Activated T-cell treated with anti-CD3 and anti-CD28 coated beads for 1 hour (primary cell): ENCODE measurements at places on chromosomes 3 and 15.

GRCh38 chr3:194142156-194142910, 6.4 kb downstream of the HES1 start:
- no peak for DNase-seq

GRCh38 chr15:52808441-52808840, 18.3 kb upstream of the ONECUT1 start:
- no peak for DNase-seq

DNA sequence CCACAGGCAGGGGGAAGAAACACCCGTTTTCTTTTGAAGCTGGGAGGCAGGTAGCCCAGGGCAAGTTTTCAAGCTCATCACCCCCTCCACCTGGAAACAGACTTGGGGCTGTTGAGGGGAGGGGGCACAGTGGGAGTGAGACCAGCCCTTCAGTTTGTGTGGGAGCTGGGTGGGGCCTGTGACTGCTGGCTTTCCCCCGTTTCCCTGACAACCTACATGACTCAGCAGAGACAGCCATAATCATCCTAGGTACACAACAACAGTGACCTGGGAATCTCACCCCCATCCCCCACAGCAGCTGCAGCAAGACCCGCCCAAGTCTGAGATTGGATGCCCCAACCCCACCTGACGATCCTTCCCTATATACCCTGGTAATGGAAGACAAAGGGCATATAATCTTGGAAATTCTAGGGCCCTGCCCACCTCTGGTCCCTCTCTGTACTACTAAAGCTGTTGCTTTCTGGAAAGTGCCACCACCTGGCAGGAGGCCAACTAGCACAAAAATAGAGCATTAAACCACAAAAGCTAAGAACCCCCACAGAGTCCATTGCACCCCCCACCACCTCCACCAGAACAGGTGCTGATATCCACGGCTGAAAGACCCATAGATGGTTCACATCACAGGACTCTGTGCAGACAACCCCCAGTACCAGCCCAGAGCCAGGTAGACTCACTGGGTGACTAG, 422.2 kb upstream of the SGO1 start:
- DNase-seq, result no peak

DNA sequence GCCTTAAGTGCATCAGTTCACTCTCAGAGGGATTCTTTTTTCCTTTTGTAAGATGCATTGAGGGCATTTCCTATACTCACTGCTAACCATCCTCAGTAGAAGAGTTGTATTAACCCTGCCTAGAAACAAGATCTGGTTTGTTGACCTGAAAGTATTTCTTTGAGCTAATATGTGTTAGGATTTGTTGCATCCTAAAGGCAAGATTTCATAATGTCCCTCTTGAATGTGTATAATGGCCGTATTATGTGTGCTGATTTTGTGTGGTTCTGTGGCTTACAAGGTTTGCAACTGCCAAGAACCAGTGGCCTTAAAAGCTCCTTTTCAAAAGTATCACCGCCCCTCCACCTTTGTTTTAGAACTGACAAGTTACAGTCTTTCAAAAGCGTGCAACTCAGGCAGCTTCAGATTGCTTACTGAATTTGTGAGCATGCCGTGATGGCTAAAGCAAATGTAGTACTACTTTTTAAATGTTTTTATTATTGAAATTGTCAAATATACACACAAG, 182.0 kb upstream of the BHLHE40 start:
- no peak for DNase-seq

DNA sequence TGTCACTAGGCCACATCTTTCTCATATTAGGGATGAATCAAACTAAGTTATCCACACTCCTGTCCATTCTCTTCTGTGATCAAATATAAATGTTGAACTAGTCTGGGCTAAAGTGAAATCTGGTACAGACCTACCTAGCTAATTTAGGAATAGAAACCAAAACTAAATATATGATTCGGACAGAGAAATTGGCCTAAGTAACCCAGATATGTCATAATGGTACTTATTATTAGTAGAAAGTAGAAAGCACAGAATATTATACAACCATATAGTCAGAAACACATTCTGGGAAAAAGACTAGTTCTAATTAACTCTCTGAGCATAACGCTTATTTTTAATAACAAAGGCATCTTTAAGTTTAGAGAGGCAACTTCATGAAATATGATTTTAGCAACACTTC, 389.0 kb downstream of the LSAMP start:
- DNase-seq, result no peak

GRCh38 chr3:120410541-120410940, 40.3 kb downstream of the FSTL1 start:
- no peak for DNase-seq

- DNase-seq, result no peak
Measured at GRCh38 chr3:69568951-69569350, 170.3 kb upstream of the MITF start.

DNA sequence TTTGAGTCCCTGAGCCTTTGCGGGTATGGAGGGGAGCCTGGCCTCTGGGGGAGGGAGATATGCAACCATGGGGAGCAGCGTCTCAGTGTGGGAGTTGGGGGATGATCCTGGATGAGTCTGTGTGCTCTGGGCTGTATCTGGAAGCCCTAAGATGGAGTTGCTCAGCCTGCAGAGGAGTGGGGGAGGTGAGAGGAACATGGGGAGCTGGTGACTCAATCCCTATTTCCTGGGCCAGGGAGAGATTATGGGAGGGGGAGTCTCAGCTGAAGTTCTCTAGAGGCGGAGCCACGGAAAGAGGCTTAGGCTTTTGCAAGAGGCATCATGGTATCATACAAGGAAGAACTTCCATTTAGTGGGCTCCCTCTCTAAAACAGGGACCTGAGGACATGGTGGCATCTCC, 59.5 kb upstream of the TMEM115 start:
- DNase-seq, result no peak

DNA sequence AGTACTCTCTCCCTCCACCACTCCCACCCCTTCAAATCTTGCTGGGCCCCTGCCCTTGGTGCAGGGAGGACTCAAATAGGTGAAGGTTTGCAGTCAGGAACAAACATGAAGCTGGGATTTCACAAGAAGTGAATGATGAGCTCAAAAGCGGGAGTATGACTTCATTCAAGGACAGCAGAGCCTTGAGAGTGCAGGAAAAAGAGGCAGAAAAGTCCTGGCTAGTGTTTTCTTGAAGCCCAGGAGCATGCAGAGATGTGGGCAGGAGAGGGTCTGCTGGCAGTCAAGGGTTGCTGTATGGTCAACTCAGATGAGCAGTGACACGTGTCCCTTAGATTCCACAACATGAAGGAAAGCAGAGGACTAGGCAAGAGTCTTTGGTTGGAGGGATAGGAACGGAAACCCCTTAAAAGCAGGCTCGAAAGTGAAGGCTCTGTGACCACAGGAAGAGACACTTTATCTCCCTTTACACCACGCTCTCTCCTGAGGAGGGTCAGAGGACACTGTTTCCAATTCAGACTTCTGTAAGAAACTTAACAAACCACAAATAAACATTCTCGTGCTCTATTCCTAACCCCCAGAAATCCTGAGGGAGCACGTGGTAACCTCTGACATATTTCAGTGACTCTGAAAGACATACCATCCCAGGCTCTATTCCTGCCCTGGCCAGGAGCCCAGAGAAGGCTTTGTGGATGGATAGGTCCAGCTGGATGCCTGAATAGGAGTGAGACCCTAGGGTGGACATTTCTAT, 168.0 kb upstream of the NDN start:
- DNase-seq, result no peak

DNA sequence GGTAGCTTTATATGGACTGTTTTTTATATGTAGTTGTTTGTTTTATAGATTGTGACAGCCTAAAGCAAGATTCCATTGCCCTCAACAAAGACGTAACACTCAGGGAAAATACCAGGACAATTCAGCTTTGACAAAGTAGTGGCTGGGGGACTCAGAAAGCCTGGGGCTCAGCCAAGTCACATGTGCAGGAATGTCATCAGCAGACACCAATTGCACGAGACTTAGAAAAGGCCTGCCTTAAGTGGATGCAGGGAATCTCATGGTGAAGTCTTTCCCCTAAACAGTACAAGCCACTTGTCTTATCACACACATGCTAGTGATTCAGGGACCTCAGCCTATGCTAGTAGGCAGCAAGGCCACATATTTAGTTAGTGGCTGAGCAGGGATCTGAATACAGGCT, 381.8 kb upstream of the THBS1 start:
- no peak for DNase-seq

DNA sequence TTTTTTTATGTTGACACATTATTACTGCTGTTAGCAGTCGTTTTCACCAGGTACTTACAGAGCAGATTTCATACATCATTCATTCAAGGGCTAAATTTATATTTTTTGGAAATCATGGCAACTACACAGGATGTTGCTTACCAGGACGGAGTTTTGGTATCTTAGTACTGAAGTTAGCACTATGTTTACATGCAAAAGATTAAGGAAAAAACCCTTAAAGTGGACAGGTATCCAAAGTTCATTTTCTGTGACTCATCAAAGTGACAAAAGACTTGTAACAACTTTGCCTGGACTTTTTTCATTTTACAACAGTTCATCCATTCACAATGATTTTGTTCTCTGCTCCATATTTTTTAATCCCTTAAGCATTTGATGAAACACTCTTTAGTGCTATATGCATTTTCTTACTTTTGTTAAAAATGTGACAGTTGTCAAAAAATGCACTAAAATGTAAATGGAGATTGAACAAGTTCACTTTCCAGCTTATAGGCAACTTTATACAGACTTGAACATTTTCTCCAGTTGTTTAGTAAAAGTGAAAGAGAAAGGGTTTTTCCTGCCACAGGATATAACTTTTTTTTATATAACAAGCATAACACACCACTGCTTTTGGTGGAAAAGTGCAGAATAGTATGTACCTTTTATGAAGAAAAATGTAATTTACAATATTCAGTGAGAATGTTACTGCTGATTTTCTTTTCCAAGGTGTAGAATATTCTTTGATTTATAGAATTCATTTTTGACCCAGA, 104.1 kb downstream of the STT3B start:
- DNase-seq, result no peak
